ENCODE measurements at places on chromosomes 5 and 9.

DNA sequence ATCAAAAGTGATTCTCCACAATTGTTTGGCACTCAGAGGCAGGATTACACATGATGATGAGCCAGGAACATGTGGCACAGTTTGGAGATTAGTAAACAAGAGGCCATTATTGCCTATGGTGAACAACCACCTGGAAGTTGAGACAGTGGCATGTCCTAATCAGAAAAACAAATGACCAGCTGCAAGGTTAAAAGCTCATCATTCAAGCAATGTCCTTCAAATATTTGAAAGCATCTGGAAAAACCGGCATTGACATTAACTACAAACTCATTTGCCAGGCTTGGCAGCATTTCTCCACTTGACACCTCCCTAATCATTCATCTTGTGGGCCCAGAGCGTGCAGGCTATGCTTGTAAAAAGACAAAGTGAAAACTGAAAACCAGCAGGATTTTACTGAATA lies 80.6 kb upstream of the MEGF10 start:
- no peak for DNase-seq

DNA sequence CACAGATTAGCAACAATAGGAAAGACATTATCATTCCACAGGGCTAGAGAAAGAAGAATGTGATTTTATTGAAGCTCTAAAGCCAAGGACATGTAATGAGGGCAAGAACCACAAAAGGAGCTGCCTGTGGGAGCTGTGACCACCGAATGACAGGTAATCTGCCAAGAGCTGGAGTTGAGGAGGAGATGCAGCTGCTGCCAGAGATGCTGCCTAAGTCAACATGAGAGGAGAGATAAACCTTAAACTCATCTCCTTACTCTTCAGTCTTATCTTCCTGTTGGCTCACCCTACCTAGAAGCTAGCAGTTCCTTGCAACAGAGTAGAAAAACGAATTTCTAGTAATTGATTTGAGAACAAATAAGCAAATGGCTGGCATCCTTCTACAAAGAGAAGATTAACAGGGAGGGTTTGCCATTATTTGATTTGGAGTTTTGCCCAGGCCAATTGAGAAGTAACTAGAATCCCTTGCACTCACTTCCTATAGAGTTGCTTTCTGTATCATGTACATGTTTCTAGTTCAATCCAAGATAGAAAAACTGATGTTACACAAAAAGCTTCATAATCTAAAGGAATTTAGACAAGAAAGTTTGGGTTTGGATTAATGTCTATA lies 539.2 kb downstream of the TLE1 start:
- no peak for DNase-seq

DNA sequence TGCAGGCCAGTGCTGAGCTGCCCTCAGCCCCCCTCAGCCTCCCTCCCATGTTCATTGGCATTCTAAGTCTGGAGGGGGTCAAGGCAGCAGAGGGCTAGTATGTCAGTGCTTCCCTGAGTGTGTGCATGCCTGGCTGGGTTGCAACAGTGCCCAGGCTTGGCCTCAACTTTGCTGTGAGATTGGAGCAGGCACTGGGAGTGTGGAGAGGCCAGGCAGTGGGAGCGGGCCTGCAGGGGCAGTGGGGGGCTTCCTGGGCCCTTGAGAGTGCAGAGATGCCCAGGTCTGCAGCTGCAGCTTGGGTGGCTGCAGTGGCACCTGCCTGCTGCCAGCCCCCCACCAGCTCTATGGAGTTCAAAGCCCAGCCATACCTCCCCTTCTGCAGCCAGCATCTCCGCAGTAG lies 239.3 kb downstream of the ARRDC3 start:
- no peak for DNase-seq

GRCh38 chr5:180179442-180180420 lies 29.3 kb downstream of the RASGEF1C start:
- no peak for DNase-seq

Measured in stimulated activated CD8-positive, alpha-beta memory T cell treated with anti-CD3 and anti-CD28 coated beads, Interleukin-15, amount 100 ng/mL, for 4 hours (primary cell).